GM23248 (cell line): ENCODE measurements at places on chromosomes 16 and 17. TPM values are rescaled to one million over a fixed set of nuclear protein-coding genes. Genes with fewer than 3 reads are reported as not detected.

GRCh38 chr17:65956814-65957213, 235.1 kb downstream of the CEP112 start:
- H3K4me1 ChIP-seq: no peaks in the 10 kb centered on the region
- H3K36me3 ChIP-seq: peaks cover 9% of the 10 kb centered on the region; the same call in 1 of the 2 replicates
- H3K27ac ChIP-seq: no peak overlapping the region
- DNase-seq: peak; percentile 3

DNA sequence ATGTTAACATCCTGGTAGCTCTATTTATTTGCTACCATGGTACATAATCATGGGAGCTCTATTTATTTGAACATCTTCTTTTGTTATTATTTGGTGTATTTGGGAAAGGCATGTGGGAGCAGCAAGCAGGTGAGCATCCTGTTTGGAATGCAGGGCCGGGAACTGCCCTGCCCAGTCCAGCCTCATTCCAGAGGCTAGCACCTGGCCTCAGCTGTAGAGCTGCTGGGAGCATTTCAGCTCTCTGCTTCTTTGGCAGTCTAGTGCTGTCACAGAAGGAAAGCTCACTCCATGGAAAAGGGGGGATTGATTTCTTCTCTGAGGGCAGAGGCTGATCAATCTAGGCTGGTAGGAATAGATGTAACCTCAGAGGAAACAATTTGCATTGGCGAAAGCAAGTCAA, 112.5 kb downstream of the WWOX start:
- no peaks in the 10 kb centered on the region for H3K4me1 ChIP-seq
- H3K4me3 ChIP-seq: no peak overlapping the region
- no peaks in the 10 kb centered on the region for H3K27me3 ChIP-seq
- no peak for DNase-seq

DNA sequence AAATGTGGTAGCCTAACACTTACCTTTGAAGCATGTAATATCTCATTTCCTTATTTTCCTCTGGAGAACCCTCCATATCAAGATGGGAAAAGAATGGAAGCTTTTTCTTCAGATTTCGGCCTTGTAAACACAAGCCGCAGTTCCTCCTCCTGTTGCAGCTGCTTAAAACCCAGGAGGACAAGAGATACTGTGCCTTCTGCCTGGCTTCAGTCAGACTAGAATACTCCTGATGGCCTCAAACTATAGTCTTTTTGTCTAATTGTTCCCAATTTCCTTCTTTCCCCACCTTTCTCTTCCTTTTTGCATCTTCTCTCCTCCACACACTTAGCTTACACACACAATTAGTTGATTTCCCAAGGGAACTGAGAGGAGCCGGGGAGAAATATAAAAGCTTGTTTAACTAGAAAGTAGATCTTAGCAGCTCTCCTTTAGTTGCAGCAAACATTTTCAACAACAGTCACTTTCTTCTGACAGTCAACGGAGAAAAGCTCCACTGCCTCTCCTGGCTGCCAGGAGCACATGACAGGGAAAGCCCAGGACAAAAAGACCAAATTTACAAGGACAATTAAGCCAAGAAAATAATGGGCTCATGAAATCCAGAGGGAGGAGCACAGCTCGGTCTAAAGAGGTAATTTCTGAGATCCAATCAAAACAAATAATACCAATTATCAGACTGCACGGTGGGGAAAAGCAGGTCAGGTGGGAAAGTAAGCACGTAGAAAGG, 76.4 kb upstream of the C17orf78 start:
- H3K27me3 ChIP-seq: no peaks in the 10 kb centered on the region
- no peaks in the 10 kb centered on the region for H3K36me3 ChIP-seq
- H3K4me3 ChIP-seq: no peak overlapping the region
- no peak overlapping the region for H3K27ac ChIP-seq

GRCh38 chr16:69465083-69465721, 40.8 kb downstream of the CYB5B start:
- peaks cover 6% of the 10 kb centered on the region; the same call in 1 of the 2 replicates for H3K4me1 ChIP-seq
- no peaks in the 10 kb centered on the region for H3K27me3 ChIP-seq
- no peak overlapping the region for H3K27ac ChIP-seq

- H3K27me3 ChIP-seq: no peaks in the 10 kb centered on the region
- no peak for DNase-seq
- H3K4me1 ChIP-seq: no peaks in the 10 kb centered on the region
- no peaks in the 10 kb centered on the region for H3K36me3 ChIP-seq
- H3K4me3 ChIP-seq: no peak overlapping the region
Observed at GRCh38 chr16:54055191-54055590, 231.4 kb downstream of the IRX3 start.

TVP23A gene
- not detected in 2 replicates for total RNA-seq

DNA sequence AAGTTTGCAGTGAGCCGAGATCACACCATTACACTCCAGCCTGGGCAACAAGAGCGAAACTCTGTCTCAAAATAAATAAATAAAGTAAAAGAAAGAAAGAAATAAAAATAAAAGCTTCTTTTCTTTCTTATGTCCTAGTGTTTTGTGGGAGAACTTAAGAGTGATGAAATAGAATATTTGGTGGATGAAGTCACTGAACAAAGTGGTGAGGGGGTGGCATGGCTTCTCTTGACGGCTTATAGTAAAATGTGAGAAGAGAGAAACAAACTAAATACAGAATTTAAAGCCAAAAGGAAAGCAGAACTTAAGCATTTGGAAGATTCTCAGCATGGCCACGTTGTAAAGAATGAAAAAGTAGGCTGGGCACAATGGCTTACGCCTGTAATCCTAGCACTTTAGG, 15.3 kb downstream of the SGF29 start:
- H3K27ac ChIP-seq: no peak overlapping the region
- no peaks in the 10 kb centered on the region for H3K4me1 ChIP-seq
- H3K36me3 ChIP-seq: no peaks in the 10 kb centered on the region
- peak; percentile 57 for DNase-seq
- no peaks in the 10 kb centered on the region for H3K27me3 ChIP-seq

PRDM7 gene
- total RNA-seq: not detected in 2 replicates

DNA sequence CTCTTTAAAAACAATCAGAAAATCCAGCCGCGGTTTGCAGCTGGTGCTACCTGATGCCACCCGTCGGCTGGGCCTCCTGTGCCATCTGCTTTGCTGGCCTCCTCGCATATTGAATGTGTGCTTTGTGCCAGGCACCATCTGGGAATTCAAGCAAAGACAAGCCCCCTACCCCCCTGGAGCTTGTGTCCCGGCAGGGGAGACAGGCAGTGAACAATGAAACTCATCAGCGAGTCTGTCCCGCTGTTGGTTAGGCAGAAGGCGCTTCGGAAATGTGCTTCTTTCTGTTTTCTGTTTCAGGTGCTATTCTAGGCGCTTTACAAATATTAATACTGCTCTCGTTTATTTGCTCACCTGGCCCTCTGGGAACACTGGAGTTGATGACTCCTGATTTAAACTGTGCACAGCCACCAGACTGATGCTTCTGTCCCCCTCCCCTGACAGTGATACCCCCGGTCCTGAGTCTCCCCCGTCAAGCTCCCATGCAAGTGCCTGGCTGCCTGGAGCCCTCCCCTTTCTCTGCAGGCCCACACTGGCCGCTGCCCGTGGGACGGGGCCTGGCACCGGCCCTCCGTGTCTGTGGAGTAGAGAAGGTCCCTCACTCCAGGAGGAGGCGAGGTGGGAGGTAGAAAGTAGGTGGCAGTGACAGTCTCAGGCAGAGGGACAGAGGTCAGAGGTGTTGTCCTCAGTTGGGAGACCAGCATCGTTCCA, 126.1 kb upstream of the PLCG2 start:
- no peak overlapping the region for H3K27ac ChIP-seq
- DNase-seq: no peak
- no peaks in the 10 kb centered on the region for H3K27me3 ChIP-seq
- H3K4me3 ChIP-seq: no peak overlapping the region

MT1E gene
- total RNA-seq: 178 TPM in 2 replicates

EMC8 gene
- total RNA-seq: 35.2 and 44.1 TPM in 2 replicates

- no peaks in the 10 kb centered on the region for H3K4me1 ChIP-seq
- no peak overlapping the region for H3K27ac ChIP-seq
- no peaks in the 10 kb centered on the region for H3K36me3 ChIP-seq
- H3K4me3 ChIP-seq: no peak overlapping the region
Observed at GRCh38 chr17:77563439-77564102, 394.9 kb upstream of the TNRC6C start.

- H3K4me1 ChIP-seq: no peaks in the 10 kb centered on the region
- no peak overlapping the region for H3K4me3 ChIP-seq
- H3K36me3 ChIP-seq: no peaks in the 10 kb centered on the region
- H3K27me3 ChIP-seq: no peaks in the 10 kb centered on the region
Observed at GRCh38 chr17:82018152-82018988, 4.3 kb downstream of the CENPX start.

CLDN7 gene
- total RNA-seq: 4.5 and 5.4 TPM in 2 replicates

PITPNC1 gene
- 5.8 and 9.2 TPM in 2 replicates for total RNA-seq

- no peaks in the 10 kb centered on the region for H3K36me3 ChIP-seq
- no peak overlapping the region for H3K27ac ChIP-seq
- no peaks in the 10 kb centered on the region for H3K4me1 ChIP-seq
Observed at GRCh38 chr17:14730821-14731220, 429.9 kb downstream of the HS3ST3B1 start.

DNA sequence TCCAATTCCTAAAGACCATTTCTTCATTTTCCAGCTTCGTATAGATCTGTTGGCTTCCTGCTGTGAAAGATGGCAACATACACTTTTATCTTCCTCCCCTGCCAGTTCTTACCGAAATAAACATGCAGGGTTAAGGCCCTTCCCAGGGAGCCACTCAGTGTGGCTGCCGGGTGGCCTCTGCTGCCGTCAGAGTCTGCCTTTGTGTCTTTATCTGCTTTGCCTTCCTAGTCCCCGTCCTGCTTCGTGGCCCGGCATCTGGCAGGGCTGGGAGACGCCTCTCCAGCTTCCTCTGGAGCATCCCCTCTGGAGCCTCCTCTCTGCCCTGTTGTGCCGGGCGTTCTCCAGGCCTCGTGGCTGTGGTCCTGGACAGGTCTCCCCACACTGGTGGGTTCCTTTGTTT, 30.3 kb upstream of the CAPN15 start:
- no peak for DNase-seq
- no peaks in the 10 kb centered on the region for H3K27me3 ChIP-seq
- no peak overlapping the region for H3K27ac ChIP-seq
- no peaks in the 10 kb centered on the region for H3K4me1 ChIP-seq
- H3K4me3 ChIP-seq: no peak overlapping the region
- no peaks in the 10 kb centered on the region for H3K36me3 ChIP-seq

CHAD gene
- not detected in 2 replicates for total RNA-seq

GRCh38 chr17:17870247-17870646, 33.5 kb upstream of the SREBF1 start:
- no peak overlapping the region for H3K4me3 ChIP-seq
- DNase-seq: no peak
- no peaks in the 10 kb centered on the region for H3K27me3 ChIP-seq

NOG gene
- total RNA-seq: 6.7 TPM in 2 replicates

GRCh38 chr16:47866423-47866822, 289.4 kb downstream of the ABCC12 start:
- no peaks in the 10 kb centered on the region for H3K36me3 ChIP-seq
- no peak for DNase-seq
- no peak overlapping the region for H3K4me3 ChIP-seq
- H3K27me3 ChIP-seq: no peaks in the 10 kb centered on the region
- H3K27ac ChIP-seq: no peak overlapping the region

DNA sequence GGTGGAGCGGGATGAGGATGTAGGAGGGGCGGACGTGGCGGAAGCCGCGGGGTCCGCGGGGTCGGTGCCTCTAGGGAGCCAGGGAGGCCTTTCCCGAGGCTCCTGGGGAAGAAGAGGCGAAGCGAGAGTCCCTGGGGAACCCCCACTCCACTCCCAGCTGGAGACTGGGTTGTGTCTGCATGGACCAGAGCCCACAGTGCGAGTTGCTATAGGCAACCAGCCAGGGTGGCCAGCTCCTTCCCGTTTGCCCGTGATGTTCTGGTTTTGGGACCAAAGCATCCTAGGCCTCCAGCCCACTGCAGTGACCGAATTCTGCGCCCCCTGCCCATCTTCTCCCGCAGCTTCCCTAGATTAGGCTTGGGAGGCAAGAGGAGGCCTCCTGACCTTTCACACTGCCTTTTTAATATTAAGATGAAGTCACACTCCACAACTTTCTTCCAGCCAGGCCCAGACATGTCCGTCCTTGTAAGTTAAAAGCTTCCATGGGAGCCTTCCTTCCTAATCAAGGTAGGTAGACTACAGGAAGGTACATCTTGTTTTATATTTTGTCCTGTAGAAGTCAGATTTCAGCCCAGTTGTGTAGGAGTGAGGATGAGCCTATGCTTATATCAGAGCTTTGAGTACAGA, 469 bp downstream of the AMZ2 start:
- H3K4me1 ChIP-seq: peaks cover 12% of the 10 kb centered on the region
- DNase-seq: peak; percentile 86
- peaks cover 7% of the 10 kb centered on the region; the same call in 1 of the 2 replicates for H3K36me3 ChIP-seq
- H3K27ac ChIP-seq: peak overlapping the region; percentile 88
- peak overlapping the region; percentile 78 for H3K4me3 ChIP-seq
- no peaks in the 10 kb centered on the region for H3K27me3 ChIP-seq

GJC1 gene
- total RNA-seq: 18.4 and 19.1 TPM in 2 replicates

ACE gene
- 3.2 and 3.4 TPM in 2 replicates for total RNA-seq

- no peaks in the 10 kb centered on the region for H3K36me3 ChIP-seq
- peak overlapping the region; percentile 43 for H3K4me3 ChIP-seq
- DNase-seq: peak; percentile 19
- peak overlapping the region; percentile 65 for H3K27ac ChIP-seq
Observed at GRCh38 chr17:66430846-66431795, 128.7 kb downstream of the PRKCA start.

- no peaks in the 10 kb centered on the region for H3K36me3 ChIP-seq
- H3K27ac ChIP-seq: no peak within 1 kb of the TSS
- H3K4me1 ChIP-seq: no peaks in the 10 kb centered on the region
- peaks cover 88% of the 10 kb centered on the region for H3K27me3 ChIP-seq
Observed at GRCh38 chr16:85898521-85899442, at the start of gene IRF8. Gene IRF8 (plus strand): TSS chr16:85899162. CDS start chr16:85903016, 3,854 bp downstream.

ADAD2 gene
- total RNA-seq: not detected in 2 replicates

GPT2 gene
- total RNA-seq: 33.7 and 65.3 TPM in 2 replicates

MYH1 gene
- total RNA-seq: under 0.01 and 0.11 TPM in 2 replicates

DNA sequence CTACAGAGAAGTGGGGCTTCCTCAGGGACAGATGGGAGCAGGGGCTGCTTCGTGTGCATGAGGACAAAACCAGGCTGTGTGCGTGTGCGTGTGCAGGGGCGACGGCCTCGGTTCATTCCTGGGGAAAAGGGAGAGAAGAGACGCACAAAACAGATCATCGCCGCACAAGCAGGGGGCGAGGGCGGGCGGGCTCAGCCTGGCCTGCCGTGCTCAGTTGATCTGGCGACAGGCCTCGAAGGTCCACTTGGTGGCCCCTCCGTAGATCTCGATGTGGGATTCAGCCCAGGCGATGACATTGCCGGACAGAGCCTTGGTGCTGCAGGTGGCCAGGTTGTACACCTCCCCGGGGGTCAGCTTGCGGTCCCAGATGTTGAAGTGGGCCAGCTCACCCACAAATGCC, 5.8 kb downstream of the NPTX1 start:
- 0 out of 2 replicates have a peak, but pooled peaks cover 7% of the 10 kb centered on the region for H3K4me1 ChIP-seq
- DNase-seq: no peak
- no peak overlapping the region for H3K4me3 ChIP-seq
- no peak overlapping the region for H3K27ac ChIP-seq

RNF222 gene
- not detected in 2 replicates for total RNA-seq

- no peak overlapping the region for H3K4me3 ChIP-seq
- DNase-seq: peak; percentile 21
- H3K27ac ChIP-seq: no peak overlapping the region
- H3K4me1 ChIP-seq: 0 out of 2 replicates have a peak, but pooled peaks cover 3% of the 10 kb centered on the region
Observed at GRCh38 chr16:85782451-85782850, 16.9 kb downstream of the EMC8 start.
